Activated CD4-positive, alpha-beta T cell treated with anti-CD3 and anti-CD28 coated beads, Interleukin-2, amount 10 ng/mL, durations not matched to agents 7 days and 5 days (primary cell): ENCODE measurements at places on chromosomes 4 and X. TPM values are rescaled to one million over a fixed set of nuclear protein-coding genes. Genes with fewer than 3 reads are reported as not detected.

The MAGEE2 gene
- not detected for total RNA-seq

The CT45A1 gene
- total RNA-seq, result not detected

The RPL34 gene
- total RNA-seq, result 1,241 TPM

The CRMP1 gene
- 0.12 TPM for total RNA-seq

The KLKB1 gene
- total RNA-seq, result 0.52 TPM

The FHIP1A gene
- total RNA-seq, result not detected

The POLN gene
- total RNA-seq, result 3.8 TPM

The RNF128 gene
- total RNA-seq, result not detected

- no peak overlapping the region for H3K27ac ChIP-seq
- no peaks in the 10 kb centered on the region for H3K27me3 ChIP-seq
- DNase-seq, result no peak
- no peaks in the 10 kb centered on the region for H3K36me3 ChIP-seq
- no peak overlapping the region for H3K4me3 ChIP-seq
Observed at GRCh38 chr4:80730158-80730557, 300.4 kb upstream of the BMP3 start.

- no peaks in the 10 kb centered on the region for H3K4me1 ChIP-seq
- no peak for DNase-seq
- H3K27me3 ChIP-seq, result peaks cover 19% of the 10 kb centered on the region
- no peaks in the 10 kb centered on the region for H3K36me3 ChIP-seq
- no peak overlapping the region for H3K4me3 ChIP-seq
Observed at GRCh38 chr4:78079726-78080430, 22.8 kb downstream of the FRAS1 start.

DNA sequence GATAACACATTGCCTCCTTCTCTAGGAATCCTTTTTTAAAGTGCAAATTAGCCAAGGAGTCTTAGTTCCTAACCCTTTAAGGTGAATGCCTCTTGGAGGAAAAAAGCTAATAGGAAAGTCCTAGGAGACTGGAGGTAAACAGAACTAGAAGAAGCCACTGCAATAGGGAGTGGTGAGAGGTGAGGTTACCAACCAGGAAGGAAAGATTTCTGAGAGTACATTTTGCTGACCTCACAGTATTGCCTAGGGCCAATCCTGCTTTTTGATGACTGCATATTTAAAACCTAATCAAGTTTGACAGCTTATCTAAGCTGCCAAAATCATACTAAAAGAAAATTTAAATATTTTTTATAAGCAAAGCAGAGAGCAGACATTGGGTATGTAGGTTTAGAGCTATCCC, 7.3 kb upstream of the CUL4B start:
- no peak for DNase-seq
- H3K36me3 ChIP-seq, result no peaks in the 10 kb centered on the region
- H3K27ac ChIP-seq, result no peak overlapping the region
- peaks cover 4% of the 10 kb centered on the region for H3K4me1 ChIP-seq
- H3K27me3 ChIP-seq, result no peaks in the 10 kb centered on the region

GRCh38 chrX:72663737-72664136, 50.4 kb downstream of the PHKA1 start:
- H3K4me1 ChIP-seq, result peaks cover 20% of the 10 kb centered on the region
- no peaks in the 10 kb centered on the region for H3K36me3 ChIP-seq
- no peak for DNase-seq
- H3K4me3 ChIP-seq, result peak overlapping the region; percentile 8

DNA sequence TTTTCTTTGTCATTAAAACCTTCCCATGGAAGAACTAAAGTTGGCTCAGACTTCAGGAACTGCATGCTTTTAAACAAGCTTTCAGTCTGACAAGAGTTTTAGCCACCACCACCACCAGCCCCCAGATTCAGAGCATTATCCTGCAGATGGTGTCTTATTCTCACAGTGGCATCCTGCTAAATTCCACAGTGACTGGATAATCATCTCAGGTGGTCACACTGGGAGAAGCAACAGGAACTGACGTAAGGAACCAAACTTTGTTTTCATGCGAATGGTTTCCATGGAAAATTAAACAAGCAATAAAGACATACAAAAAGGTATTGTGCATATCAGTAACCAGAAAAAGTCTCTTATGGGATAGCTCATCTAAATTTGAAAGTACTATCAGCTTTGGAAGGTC, 370.7 kb downstream of the FBXW7 start:
- no peak for DNase-seq
- no peak overlapping the region for H3K4me3 ChIP-seq
- no peaks in the 10 kb centered on the region for H3K36me3 ChIP-seq
- H3K4me1 ChIP-seq, result no peaks in the 10 kb centered on the region

GRCh38 chr4:187433141-187433540, 562.4 kb upstream of the ZFP42 start:
- no peaks in the 10 kb centered on the region for H3K27me3 ChIP-seq
- no peak for DNase-seq
- H3K27ac ChIP-seq, result no peak overlapping the region
- H3K4me3 ChIP-seq, result no peak overlapping the region

GRCh38 chr4:151835467-151835866, 74.7 kb upstream of the GATB start:
- H3K27ac ChIP-seq, result no peak overlapping the region
- peaks cover 2% of the 10 kb centered on the region for H3K4me1 ChIP-seq
- no peaks in the 10 kb centered on the region for H3K36me3 ChIP-seq
- H3K27me3 ChIP-seq, result peaks cover 2% of the 10 kb centered on the region

DNA sequence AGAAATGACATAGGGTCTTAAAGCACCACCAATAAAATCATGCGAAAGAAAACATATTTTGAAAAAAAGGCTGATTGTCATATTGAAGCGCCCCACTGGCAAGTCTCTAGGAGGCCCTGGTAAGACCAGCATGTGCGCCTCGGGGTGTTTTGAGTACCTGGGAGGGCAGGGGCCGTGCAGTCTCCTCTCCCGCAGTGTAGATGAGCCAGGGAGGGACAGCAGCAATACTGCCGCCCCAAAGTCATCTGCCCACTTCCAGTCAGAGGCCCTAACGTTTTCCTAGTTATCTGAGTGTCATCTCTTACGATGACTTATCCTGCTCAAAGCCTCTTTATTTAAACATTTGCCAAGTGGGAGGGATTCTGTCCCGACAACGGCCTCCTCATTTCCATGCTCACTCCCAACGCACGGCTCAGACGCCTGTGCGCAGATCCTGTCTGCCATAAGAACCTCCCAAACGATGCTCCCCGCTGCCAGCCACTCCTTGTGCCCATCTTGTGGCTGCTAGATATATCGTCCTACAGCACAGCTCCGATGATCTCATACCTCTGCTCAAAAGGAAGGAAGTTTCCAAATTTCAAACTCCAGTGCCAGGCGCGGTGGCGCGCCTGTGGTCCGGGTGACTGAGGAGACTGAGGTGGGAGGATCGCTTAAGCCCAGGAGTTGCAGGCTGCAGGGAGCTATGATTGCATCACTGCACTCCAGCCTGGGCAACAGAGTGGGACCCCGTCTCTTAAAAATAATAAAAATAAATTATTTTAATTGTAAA, 17.2 kb upstream of the SCRG1 start:
- H3K4me3 ChIP-seq, result no peak overlapping the region
- peaks cover 8% of the 10 kb centered on the region for H3K4me1 ChIP-seq
- DNase-seq, result no peak

DNA sequence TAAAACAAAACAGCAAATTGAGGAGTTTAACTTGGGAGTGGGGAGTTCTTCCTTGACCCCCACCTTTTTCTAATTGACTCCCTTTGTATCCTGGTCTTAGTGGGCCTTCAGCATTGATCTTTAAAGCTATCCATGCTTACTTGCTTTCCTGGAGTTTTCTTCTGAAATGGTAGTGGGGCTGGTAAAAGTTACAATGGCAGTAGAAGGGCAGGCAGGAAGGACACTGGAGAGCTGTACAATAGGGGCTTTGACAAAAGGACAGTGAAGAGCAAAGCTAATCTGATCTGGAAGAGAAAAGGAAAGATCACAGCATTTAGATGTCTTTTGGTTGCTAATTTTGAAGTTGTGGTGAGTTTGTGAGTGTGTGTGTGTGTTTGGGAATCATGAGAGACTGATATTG, 111.5 kb downstream of the MID1 start:
- no peaks in the 10 kb centered on the region for H3K36me3 ChIP-seq
- no peaks in the 10 kb centered on the region for H3K4me1 ChIP-seq
- no peak overlapping the region for H3K4me3 ChIP-seq
- no peak for DNase-seq
